ENCODE measurements at places on chromosomes 4 and X.

- DNase-seq = no peak
Measured at GRCh38 chr4:37825968-37826294, 555 bp upstream of the PGM2 start.

DNA sequence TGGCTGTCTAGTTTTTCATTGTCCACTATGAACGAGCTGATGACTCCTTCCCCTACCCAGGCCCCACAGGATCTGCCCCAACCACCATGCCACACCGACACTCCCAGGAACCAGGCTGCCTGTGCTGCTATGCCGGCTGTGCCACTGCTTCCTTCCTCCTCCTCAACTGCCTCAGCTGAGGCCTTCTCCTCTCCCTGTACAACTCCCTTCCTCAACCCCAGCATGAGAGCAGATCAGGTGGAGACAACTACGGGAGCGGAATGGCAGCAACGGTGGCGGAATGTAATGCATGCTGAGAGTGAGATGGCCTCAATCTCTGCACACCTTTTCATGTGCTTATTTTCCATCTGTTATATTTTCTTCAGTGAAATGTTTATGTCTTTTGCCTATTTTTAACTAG lies 76.3 kb upstream of the ASB12 start:
- no peak for DNase-seq

DNA sequence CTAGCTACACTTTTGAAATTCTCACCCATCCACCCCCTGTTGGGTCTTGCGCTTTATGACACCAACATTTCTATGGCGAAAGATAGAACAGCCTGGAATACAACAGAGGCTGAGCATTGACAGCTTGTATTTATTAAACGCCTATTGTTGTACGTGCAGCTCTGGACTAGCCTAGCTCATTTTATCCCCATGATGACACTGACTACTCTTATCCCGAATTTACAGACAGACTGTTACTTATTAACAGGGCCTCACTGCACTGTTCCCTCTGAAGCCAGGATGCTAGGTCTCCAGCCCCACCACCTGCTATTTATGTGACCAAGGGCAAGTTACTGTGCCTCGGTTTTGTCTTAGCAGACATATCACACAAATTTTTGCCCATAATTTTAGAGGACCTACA lies 1.0 kb upstream of the RFC1 start:
- no peak for DNase-seq

DNA sequence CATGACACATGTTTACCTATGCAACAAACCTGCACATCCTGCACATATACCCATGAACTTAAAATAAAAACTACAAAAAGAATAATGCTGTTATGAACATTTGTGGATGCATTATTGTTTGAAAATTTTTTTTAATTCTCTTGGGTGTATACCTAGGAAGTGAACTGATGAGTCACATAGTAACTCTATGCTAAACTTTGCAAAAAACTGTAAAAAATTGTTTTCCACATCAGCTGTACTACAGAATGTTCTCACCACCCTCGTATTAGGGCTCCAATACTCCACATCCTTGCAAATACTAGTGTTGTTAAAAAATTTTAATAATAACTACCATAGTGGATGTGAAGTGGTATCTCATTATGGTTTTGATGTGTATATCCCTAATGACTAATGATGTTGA lies 33.3 kb upstream of the ZNF280C start:
- no peak for DNase-seq

DNA sequence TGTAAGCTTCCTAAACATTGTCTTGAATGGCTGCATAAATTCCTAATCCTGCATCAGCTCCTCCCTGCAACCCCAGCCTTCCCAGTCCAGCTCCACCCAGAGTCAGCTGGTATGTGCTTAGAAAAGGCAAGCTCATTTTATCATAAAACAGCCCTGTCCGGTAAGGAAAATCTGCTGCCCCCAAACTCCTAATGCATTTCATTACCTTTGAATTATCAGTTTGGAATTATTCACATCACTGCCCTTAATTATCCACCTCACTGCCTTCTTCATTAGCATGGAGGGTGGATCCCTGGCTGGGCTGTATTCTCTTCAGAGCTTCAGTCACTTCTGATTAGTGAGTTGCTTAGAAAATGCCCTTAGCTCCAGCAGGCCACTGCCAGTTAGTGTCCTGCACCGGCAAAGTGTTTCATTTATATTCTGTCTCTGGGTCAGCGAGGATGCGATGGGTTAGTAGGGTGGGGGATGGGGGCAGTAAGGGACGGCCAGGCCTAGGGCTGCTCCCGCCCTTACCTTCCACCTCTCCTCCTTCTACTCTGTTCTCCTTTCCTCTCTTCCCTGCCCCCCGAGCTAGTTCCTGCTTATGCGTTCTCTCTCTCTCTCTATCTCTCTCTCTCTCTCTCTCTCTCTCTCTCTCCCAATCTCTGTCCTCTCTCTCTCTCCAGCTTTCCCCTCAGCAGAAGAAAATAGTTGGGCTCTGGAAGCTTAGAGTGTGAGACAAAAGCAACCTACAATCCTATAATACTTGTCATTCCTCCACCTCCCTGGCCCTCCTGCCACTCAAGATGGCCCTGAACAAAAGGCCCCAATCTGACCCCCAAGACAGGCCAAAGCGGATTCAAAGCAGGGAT lies 174.8 kb upstream of the KLF3 start:
- DNase-seq = no peak

DNA sequence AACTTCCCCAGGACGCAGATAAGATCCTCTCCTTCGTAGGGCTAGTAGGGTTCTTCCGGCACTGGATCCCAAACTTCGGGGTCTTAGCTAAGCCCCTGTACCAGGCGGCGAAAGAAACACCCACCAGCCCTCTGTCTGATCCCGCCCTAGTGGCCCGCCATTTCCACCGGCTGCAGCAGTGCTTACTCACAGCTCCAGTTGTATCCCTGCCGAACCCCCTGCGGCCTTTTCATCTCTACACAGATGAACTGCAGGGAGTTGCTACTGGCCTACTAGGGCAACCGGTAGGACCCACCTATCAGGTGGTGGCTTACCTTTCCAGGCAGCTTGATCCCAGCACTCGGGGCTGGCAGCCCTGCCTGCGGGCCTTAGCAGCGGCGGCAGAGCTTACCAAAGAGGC lies 961.2 kb downstream of the RPA4 start:
- no peak for DNase-seq

- no peak for DNase-seq
Measured at GRCh38 chr4:26496207-26496783, 6.0 kb upstream of the CCKAR start.

- DNase-seq = no peak
Measured at GRCh38 chr4:73764513-73764912, 24.1 kb downstream of the CXCL8 start.

DNA sequence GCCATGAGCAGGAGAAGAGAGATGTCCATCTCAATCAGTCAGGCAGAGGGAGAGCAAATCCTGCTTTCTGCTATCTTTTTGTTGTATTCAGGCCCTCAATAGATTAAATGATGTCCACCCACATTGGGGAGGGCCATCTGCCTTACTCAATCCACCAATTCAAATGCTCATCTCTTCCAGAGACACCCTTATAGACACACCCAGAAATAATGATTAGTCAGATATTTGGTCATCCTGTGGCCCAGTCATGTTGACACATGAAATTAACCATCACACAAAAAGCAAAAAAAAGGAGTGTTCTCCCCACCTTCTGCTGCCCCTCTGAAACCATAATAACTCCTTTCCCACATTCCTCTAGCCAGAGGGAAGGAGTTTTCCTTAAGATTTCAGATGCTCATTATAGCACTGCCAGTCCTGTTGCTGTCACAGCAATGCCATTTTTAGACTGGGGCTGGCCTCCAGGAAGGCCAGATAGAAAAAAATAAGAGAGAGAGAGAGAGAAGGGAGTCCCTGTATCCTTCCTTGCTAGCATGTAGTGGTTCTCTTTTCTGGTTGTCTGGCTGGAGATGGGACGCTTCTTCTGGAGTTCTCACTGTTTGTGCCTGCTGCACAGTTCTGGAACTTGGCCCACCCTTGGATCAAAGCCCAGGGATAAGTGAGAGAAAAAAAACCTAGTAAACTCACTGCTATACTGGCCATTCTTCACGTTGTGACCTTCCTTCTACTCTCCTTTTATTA lies 177.7 kb downstream of the RBM46 start:
- no peak for DNase-seq

- DNase-seq = no peak
Measured at GRCh38 chr4:68909385-68909784, 42.2 kb downstream of the UGT2A3 start.

DNA sequence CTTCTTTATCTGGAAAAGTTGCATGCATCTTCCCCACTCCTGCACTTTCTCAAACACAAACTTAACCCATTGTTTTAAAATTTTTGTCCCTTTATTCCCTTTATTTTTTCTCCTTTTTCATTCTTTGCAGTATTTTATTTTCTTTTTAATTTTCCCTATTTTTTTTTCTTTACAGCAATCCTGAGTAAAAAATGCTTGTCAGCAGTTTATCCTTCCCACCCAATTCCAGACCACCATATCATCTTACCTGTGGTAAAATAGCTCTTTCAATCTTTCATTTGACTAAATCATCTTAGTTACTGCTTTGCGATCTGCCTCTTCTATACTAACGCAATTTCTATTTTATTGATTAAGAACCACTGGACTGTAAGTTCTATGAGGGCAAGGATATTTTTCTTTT lies 450.5 kb downstream of the KLHL4 start:
- no peak for DNase-seq

- DNase-seq = no peak
Measured at GRCh38 chr4:119655111-119655837, 26.7 kb upstream of the PDE5A start.

GRCh38 chr4:179195887-179196286 lies 1753.7 kb upstream of the AGA start:
- DNase-seq = no peak

DNA sequence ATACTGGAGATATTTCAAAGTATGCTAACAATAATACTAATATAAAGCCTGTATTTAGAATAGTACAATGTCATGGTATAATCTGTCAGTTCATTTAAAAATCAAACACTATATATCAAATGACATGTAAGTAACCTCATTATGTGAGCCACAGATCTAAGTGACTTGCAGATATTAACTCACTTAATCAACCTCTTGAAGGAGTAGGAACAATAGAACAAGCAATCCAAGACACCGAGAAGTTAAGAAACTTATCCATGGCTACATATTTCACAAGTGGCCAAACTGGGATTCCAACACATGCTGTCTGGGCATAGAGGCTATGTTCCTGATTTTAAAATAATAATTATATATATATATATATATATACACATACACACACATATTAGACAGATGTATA lies 554.0 kb downstream of the ARAP2 start:
- no peak for DNase-seq

GRCh38 chrX:130172127-130172845 lies 524 bp downstream of the RAB33A start:
- DNase-seq = no peak

- no peak for DNase-seq
Measured at GRCh38 chrX:40952855-40953254, 132.4 kb upstream of the USP9X start.

DNA sequence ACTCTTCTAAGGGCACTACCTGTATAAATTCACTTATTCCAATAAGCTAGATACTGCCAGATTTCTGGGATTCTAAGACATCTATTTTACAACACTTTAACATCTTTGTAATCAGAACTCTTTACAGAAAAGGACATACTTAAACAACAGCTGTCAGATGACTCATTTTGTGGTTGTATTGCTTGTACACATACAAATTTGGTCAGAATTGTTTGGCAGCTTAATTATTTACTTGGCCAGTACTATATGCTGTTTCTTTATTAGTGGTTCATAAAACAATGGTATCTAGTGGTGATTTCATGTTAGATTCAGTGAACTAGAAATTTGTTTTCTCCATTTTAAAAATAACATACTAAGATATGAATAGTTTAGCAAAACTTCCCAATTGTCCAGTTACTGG lies 27.2 kb downstream of the PALLD start:
- peak; percentile 29 for DNase-seq

GRCh38 chrX:37765507-37765906 lies 14.4 kb upstream of the CYBB start:
- no peak for DNase-seq
